ENCODE measurements at places on chromosomes 13 and 19.

- no peak for DNase-seq
Observed at GRCh38 chr13:32530841-32531253, 7.7 kb downstream of the N4BP2L2 start.

DNA sequence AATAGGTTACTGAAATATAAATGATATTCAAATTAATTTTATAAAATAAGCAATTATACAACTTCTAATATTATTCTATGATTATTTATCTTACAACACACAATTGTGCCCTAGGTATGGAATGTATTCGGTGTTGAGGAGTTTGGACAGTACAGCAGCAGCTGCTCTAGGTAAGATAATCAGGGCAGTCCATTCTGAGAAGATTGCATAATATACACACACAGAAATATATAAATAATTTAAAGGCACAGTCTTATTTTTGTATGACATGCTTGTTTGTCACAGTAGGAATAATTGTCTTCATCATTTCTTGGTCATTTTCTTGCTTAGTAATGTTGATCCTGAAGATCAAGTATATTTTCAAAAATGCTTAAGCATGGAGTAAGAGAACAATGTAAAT, 849.4 kb upstream of the MIR17HG start:
- no peak for DNase-seq

DNA sequence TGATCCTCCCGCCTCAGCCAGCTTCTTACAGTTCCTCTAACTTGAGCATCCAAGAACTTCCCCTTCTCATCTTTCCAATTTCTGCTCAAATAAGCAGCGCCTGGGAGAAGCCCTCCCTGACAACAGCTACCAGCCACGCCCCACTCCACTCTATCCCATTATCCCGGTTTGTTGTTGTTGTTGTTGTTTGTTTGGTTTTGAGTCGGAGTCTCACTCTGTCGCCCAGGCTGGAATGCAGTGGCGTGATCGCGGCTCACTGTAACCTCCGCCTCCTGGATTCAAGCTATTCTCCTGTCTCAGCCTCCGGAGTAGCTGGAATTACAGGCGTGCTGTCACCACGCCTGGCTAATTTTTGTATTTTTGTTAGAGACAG, 822 bp upstream of the PTPRS start:
- no peak for DNase-seq

DNA sequence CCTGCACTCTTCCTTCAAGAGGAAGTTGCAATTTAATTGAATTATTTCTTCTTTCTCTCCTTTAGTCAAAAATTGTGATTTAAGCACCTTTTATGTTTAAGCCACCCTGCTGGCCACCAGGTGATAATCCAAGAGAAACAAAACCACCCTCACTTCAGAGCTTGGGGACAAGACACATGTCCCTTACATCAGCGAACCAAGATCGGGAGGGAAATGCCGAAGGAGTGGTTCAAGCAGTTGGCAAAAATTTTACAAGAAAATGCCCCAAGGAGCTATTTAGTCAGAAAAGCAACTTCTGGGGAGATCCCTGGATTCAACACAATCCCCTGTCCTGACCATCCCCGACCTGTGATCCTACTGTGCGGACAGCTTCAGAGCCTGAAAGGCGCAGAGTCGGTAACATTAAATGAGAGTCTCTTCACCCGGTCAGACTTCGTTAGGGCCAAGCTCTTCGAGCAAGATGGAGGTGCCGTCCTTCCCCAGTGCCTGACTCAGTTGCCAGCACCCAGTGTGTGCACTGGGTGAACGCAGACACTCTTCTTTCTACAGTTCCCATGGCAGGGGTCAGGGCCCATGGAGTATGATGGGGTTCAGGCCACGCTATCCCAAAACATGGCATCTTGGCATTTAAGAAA, 78.6 kb upstream of the TM9SF2 start:
- DNase-seq, result no peak

DNA sequence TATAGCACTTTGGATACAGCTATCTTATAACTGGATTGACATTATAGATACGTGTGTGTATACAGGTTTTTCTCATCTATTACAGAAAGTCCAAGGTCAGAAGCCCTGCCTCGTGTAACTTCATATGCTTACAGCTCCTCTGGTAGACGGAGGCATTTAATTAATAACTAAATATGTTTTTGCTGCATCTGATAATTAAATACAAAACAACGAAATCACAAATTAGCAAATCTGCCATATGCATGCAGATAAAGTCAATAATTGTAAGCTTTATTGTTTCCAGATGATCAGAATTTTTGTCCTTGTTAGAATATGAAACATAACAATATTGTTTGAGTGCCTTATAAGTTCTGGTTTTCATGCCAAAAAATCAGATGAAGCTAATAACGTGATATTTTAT, 717.7 kb downstream of the LIG4 start:
- no peak for DNase-seq

DNA sequence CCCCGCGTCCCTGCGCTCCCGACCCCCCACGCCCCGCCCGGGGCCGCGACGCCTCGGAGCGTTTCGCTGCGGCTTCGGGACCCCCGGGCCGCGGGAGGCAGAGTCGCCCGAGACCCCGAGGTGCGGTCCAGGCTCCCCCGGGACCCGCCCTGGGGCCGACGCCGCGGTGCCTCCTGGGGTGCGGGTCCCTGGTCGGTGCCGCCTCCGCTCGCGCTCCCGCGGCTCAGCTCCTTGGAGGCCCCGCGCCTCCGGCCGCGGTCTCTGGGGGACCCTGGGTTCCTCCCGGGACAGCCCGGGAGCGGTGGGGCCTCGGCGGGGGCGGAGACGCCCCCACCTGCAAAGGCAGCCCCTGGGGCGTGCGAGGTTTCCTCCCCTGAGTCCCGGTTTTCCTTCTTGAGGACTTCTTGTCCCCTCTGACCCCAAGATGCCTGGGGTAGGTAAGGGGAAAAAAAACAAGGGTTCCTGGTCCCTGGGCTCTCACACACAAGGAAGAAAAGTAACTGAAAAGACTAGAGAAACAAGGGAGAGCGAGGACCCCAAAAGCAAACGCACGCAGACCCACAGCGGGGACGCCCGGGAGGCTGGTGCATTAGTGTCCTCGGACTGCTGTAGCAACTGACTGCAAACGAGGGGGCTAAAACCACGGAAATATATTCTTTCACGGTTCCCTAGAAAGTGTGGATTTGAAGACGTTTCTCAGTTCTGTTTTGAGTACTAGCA, 740 bp downstream of the ZNF555 start:
- no peak for DNase-seq
